NCI-H1092 (cell line): ENCODE measurements at places on chromosomes 5 and 9.

GRCh38 chr9:92501671-92502393 lies 19.5 kb upstream of the ASPN start:
- no peak for DNase-seq

DNA sequence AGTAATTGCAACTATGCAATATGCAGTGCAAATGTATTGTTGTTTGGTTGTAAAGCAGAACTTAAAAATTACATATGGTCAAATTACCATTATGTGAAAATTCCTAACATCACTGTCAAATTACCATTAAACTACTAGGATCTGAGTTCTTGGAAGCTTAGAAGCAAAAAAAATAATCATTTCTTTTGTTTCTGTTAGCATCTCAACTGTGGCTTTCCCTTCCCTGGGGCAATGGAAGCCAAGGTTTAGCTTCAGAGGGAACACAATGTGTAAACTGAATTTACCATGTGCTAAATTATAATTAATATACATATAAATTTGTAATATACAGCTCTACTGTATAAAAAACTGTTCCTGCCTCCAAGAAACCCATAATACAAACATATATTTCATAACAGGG lies 159.4 kb downstream of the GNAQ start:
- DNase-seq: no peak

GRCh38 chr9:76322810-76323209 lies 71.4 kb downstream of the RFK start:
- no peak for DNase-seq

DNA sequence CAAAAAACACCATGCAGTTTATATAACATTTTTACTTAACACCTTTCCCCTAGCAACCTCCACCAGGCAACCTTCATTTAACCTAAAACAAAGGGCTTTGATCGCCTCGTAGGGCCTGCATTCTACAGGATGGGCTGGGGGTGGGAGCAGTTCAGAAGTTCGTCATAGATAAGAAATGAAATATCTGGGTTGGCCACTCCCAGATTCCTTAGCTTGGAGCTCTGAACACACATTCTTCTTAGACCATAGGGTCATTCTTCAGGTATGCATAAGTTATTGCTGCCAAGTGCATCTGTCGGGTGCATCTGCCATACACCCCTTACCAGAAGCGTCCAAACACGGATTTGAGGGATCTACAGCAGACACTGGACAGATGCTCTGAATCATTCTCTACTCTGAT lies 4.3 kb upstream of the SLC22A5 start:
- DNase-seq: no peak
